ENCODE measurements at places on chromosomes 16 and 17.

DNA sequence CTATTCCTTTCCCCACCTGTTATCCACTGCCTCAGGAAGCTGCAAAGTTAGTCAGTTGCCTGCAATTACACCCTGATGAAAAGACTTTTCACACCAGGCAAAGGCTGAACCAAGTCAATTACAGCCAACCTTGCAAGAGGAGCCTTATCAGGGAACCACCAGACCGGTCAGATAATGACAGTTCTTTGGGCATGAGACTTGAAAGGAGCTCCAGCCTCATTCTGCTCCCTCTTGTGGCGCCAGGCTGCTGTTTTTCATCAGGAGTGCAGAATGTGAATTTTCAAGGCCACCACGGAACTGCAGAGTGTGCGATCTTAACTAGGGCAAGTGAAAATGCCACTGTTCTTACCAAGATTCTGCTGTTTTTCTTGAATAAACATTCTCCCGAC, 22.5 kb downstream of the DNAI2 start:
- no peak for DNase-seq

GRCh38 chr16:88315543-88316105, 67.1 kb upstream of the ZNF469 start:
- no peak for DNase-seq

DNA sequence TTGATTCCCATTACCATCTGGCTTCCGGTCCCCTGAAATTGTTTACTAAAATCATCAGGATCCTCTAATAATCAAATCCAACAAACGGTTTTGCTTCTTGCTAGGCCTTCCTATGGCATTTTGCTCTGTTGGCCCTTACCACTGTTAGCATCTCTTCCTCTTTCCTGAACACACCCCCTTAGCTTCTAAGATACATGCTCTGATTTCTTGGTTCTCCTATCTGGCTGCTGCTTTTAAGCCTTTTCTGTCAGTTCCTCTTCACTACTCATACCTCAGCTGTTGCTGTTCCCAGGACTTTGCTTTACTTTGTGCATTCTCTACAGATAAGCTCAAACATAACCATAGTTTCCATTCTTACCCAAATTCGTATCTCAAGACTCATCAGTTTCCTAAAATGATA, 11.4 kb downstream of the CAPNS2 start:
- DNase-seq = no peak

DNA sequence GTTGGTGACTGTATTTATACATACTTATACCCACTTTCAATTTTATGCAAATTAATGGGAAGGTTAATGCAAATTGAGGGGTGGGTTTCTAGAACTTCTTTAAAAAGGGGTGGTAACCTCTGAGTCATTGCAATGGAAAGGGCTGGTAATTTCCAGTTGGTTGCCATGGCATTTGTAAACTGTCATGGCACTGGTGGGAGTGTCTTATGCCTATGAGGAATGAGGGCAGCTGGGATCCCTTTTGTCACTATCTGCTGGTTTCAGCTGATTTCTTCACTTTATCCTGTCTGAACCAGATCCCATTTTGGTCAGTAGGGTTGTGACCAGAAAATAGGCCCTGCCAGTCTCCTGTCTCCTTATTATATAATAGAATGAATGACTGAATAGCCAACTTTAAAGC, 1006.7 kb upstream of the GOT2 start:
- no peak for DNase-seq

DNA sequence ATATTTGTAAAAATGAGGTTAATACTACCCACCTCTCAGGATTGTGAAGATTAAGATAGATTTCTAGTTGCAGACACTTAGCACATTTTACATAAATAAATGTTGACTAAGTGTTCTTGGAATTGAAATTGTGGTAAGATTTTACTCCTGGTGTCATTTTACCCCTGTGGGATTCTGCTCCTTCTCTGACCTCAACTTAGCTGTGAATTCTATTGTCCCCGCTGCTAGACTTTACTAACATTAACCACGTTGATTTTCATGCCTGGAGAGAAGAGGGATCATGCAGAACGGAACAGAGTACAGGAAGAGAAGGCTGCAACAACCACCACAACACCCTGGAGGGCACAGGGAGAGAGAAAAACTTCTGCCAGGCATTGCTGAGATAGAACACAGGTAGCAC, 2.1 kb upstream of the TOM1L1 start:
- DNase-seq = no peak

DNA sequence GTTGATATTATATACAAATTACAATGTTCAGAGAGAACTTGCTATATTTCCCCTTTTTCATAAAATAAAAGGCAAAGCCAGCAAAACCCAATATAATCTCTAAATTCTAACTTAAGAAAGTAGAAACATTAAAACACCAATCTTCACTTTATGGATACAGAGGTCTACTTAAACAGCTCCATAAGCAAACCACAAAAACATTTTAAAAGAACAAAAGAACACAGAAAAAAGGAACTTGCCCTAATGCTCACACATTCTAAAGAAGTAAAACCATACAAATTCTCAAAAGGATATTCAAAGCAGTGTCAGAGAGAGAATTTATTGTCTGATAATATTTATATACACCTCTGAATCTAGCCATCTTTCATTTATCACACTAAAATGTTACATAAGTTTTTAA, 606 bp downstream of the ABCA10 start:
- DNase-seq = no peak

GRCh38 chr16:77736879-77737278, 14.6 kb downstream of the NUDT7 start:
- DNase-seq = no peak

DNA sequence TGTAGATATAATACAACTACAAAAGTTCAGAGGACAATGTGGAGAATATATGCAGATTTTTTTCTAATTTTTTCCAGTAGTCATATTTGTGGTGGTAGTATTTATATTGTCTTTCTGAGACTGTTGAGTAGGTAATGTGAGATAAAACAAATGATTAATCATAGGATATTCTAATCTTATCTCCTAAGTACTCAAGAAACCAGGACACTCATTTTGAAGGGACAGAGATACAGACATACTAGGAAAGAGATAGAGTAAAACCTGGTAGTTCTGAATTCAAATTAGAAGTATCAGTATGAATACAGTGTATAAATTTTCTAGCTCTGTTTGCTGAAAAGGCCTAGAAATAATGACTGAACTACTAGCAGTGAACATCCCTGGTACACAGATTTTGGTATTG, 141.7 kb upstream of the ASIC2 start:
- no peak for DNase-seq

- no peak for DNase-seq
Measured at GRCh38 chr16:56625943-56626654, 518 bp downstream of the MT1E start.

GRCh38 chr17:49741009-49741691, 22.8 kb downstream of the FAM117A start:
- DNase-seq = no peak

DNA sequence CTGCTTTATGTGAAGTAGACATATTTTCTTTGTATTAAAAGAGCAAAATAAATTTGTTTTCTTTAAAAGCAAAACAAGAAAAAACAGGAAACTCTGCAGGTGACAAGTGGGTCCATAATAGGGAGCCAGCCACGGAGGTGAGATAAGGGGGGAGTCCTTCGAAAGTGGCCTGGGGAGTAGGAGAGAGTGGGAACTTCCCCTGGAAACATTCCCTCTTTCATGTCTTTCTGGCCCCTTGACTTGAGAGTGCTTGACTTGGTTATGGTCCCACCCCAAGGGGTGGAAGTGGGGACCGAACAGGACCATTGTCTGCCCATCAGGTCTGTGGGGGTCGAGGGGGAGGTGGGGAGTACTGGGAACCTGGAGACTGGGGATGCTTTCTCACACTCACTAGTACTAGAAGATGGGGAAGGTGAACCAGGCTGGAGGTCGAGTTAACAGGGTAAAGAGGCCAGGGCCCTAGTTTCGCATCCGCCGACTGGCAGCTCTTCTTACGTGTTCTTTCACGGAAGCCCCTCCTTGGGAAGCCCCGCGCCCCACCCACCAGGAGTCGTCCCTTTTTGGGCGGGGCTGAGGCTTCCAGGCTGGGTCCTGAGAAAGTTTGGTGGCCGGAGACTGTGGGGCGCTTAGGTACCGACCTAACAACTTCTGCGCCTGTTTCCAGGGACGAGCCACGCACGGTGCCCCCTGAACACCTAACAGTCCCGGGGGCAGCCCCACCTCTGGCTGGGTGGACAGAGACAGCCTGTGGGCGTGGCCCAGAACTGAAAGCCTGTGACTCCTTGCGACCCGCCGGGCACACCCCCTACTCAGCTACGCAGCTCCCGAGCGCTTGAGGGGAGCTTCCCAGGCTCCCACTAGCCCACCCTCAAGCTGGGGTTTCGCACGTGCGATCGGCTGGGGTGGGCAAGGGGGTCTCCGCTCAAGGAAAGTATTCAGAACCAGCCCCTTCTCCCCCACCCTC, 790 bp downstream of the TRADD start:
- DNase-seq = peak; percentile 64

- no peak for DNase-seq
Measured at GRCh38 chr16:69340095-69340644, 598 bp downstream of the NIP7 start.

- no peak for DNase-seq
Measured at GRCh38 chr16:82242201-82242600, 72.2 kb upstream of the MPHOSPH6 start.

DNA sequence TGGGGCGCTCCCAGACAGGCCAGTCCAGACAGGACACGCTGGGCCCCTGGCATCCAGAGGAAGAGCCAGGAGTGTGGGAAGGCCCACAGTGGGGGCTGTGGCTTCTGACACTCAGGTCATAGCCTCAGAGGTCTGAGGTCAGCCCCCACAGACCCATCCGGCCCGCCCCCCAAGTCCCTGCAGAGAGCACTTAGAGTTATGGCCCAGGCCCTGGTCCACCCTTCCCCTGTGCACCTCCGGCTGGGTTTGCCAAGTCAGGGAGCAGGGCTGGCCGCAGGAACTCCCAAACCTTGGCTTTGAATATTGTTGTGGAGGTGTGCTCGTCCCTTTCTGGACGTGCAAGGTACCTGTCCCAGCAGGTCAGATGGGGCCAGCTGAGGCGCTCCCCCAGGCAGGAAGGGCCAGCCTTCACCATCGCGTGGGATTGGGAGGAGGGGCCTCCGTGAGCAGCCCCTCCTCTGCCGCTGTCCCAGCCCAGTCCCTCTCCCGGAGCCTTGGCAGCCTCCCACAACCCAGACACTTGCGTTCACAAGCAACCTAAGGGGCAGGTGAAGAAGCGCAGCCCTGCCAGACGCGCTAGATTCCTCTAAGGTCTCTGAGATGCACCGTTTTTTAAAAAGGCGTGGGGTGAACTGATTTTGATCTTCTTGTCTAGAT, 74.6 kb downstream of the SOCS1 start:
- no peak for DNase-seq

DNA sequence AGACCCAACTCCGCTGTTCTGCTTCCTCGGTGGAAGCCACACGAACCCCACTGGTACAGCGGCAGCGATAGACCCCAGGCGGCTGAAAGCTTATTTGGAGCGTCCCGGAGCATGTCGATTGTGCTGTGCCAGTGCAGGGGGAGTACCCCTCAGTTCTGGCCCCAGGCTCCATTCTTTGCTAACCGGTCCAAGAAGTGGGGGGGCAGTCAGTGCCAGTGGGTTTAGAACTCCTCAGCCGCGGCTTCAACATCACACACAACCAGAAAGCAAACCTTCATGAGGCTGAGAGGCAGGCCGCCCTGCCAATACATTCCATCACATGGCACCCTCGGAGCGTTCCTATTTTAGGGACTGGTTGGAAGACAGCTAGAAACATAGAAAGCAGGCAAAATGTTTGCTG, 1.7 kb upstream of the MNT start:
- DNase-seq = no peak

GRCh38 chr17:17416007-17416399, 60.8 kb upstream of the MED9 start:
- DNase-seq = no peak

DNA sequence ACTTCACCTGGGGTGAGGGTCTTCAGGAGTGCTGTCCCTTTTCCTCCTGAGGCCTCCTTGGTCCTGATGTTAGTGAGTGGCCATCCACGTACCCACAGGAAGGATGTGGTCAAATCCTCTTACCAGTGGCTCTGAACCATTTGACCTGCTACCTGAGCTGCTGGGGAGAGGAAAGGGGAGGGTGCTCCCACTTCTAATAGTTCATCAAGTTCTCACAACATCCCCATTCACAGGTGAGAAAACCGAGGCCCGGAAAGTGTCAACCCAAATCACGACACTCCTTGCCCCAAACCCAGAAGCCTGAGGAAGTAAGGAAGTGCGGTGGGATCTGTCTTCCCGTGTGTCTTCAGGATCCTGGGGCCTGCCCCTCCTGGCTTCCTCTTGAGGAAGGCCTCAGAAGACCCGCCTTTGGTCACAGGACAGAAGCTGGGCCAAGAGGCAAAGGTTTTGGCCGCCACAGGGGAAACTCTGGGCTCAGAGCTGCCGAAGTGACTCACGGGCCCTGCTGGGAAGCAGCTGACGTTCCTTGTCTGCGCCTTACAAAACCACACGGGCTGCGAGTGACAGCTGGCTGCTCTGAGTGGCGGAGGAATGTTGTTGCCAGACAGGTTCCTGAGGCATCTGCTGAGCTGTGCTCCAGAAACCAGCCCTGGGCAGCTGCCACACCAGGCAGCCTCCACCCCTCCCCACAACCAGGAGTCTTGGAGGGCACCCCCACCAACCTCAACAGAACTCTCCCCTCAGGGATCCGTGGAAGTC, 13.9 kb upstream of the KIFC3 start:
- no peak for DNase-seq

GRCh38 chr17:76506408-76507345, 5.5 kb upstream of the RHBDF2 start:
- DNase-seq = peak; percentile 85

DNA sequence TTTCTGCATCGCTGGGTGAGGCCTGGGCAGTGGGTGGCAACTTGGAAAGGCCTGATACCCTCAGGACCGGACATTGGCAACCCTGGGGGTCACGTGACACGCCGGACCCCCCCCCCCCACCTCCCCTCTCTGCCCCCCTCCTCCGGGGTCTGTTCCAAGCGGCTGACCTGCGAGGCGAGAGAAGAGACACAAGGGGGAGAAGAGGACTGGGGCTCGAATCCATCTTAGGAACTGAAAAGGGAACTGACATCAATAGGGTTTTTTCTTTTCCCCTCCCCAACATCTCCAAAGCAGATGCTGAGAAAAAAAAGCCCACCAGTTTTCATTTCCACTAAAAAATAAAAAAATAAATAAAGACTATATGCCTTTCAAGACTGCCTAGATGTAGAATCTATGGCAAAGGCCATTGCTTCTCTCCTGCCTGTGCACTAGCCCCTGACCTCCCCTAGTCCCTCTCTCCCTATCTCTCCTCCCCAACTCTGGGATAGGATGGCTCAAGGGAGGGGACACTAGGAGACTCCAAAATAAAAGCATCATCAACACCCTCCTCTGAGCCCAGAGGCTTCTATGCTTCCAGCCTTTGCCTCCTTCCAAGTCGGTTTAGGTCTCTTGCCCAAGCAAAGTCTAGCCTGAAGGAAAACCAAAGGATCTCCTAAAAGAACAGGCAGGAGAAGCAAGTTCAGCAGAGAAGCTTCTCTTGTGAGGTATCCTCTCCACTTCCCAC, 7.7 kb upstream of the HOXB2 start:
- DNase-seq = no peak

DNA sequence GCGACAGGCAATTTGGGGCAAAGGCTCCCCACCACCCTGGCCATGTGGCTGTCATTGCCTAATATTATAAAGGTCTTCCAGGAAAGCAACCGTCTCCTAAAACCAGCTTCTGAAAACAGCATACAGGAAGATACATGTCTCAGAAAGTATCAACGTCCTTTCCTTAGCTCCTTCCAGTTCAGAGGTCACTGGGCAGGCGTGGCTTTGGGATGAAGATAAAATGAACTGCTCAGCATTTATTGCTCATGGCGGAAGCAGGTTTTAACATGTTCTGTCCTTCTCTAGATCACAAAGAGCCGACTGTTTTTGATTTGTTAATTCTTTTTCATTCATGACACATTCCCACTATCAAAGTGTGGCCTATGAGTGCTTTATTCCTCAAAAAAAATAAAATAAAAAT, 8.0 kb downstream of the CFAP20 start:
- DNase-seq = no peak

GRCh38 chr17:17183744-17184143, 22.4 kb downstream of the PLD6 start:
- no peak for DNase-seq

Measured in activated naive CD4-positive, alpha-beta T cell treated with anti-CD3 and anti-CD28 coated beads, Interleukin-2, amount 50 U/mL, for 16 hours (primary cell).